ENCODE measurements at places on chromosomes 7 and 10. TPM values are rescaled to one million over a fixed set of nuclear protein-coding genes. Genes with fewer than 3 reads are reported as not detected.

- no peak within 1 kb of the TSS for H3K27ac ChIP-seq
- H3K4me3 ChIP-seq: peak within 1 kb of the TSS; percentile 17
- H3K27me3 ChIP-seq: peaks cover 10% of the 10 kb centered on the region
- H3K36me3 ChIP-seq: no peaks in the 10 kb centered on the region
- H3K4me1 ChIP-seq: no peaks in the 10 kb centered on the region
Measured at GRCh38 chr10:25933653-25934608, at the start of gene MYO3A. Gene MYO3A, plus strand, starts transcription at chr10:25934229. Its CDS starts 17,882 bp downstream, at chr10:25952111.

DNA sequence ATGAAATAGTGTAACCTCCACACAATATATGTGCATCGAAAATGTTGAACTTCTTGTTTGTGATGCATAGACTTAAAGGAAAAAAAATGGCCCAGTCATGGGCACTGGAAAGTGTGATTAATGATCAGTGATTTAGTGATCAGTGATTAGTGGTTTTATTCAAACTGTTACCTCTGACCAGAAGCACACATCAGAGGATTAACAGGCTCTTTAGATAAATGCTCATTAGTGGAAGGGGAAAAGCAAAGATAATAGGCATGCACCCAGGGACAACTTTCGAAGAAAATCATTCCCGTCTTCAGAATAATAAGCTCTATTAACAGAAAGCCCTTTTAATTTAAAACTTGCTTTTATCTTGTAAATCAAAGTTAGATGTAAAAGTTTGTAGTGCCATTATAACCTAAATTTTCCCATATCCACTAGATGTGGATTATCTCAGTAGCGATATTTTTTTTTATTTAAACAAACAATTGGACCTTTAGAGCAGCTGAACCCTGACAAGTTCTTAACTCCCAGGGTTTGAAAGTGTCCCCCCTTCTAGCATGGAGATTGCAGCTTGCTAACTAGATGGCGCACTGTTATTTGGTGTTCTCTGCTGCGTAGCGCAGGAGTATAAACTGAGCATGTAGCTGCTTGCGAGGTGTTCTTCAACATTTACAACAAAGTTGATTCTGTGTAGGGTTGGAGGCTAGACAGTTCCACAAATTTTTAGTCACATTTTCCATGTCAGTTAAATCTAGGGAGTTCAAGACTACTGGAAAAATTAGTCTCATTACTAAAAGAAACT, at the start of gene CREB5:
TSS of gene CREB5 (plus strand) at position 643 of the 787 bp plus-strand sequence. CDS start 397 bp downstream, outside the sequence.
- H3K4me1 ChIP-seq: peaks cover 4% of the 10 kb centered on the region
- H3K36me3 ChIP-seq: no peaks in the 10 kb centered on the region
- H3K27ac ChIP-seq: no peak within 1 kb of the TSS

DNA sequence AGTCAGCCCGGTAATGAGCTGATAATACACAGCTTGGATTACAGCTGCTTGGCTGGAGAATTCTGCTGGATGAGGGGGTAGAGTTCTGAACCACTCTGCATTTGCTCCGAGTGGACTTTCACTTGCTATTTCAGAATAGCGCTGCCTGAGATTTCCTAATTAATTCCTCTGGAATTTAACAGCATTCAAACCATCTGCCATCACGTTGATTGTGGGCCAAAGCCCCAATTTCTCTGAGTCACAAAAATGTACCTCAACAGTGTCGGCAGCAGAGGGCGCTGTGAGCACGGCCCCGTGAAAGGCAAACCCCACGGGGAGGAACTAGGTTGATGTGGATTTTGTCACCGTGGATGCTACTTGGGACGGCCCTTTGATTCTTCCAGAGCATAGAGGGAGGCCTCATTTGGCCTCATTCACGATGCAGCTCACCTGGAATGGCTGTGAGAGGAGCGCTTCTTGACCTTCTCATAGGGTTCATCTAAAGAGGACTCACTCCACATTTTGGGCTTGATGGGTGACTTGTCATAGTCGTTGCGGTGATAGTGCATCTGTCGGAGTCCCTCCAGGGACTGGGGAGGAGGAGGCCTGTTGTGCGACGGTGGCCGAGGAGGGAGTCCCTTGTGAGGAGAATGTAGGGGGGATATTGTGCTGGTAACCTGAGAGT, 73.3 kb downstream of the PRPF18 start:
- peak; percentile 61 for DNase-seq
- H3K4me3 ChIP-seq: no peak overlapping the region
- no peaks in the 10 kb centered on the region for H3K36me3 ChIP-seq
- H3K27me3 ChIP-seq: no peaks in the 10 kb centered on the region
- H3K4me1 ChIP-seq: no peaks in the 10 kb centered on the region

Gene CNPY1
- not detected for total RNA-seq

DNA sequence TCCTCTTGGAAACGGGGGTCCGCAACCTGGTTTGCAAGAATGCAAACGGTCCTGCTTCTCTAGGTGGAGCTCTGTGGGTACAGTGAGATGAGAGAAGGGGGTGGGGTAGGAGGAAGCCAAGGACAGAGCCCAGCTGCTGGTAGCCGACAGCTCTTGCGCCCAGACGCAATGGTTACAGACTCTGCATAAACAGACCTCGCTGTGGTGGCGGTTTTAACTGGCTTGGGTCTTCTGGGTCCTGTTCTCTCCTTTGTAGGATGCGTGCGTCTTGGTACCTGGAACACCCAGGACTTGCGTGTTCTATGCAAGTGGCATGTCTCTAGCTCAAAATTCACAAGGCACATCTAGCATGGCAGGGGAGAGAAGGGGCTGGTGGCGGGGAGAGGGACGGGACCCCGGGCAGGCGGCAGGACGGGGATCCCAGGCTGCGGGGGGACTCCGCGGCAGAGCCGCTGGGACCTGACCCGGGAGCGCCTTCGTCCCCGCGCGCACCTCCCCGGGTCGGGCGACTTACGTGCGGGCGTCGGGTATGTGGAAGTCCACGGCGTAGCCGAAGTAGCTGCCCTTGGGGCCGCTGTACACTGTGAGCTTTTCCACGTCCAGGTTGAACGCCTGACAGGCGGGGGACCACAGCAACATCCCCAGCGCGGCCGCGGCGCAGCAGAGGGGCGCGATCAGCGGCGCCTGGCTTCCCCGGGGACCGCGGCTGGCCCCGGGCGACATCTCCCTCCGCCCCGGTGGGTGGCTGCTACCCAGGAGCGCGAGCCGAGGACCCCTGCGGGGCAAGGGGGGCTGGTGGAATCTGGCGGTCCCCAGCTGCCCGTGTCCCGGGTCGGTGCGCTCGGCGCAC, 448 bp downstream of the ITGA8 start:
- peaks cover 17% of the 10 kb centered on the region for H3K27me3 ChIP-seq
- no peaks in the 10 kb centered on the region for H3K4me1 ChIP-seq
- peak overlapping the region; percentile 22 for H3K27ac ChIP-seq
- H3K4me3 ChIP-seq: peak overlapping the region; percentile 37
- H3K36me3 ChIP-seq: no peaks in the 10 kb centered on the region

DNA sequence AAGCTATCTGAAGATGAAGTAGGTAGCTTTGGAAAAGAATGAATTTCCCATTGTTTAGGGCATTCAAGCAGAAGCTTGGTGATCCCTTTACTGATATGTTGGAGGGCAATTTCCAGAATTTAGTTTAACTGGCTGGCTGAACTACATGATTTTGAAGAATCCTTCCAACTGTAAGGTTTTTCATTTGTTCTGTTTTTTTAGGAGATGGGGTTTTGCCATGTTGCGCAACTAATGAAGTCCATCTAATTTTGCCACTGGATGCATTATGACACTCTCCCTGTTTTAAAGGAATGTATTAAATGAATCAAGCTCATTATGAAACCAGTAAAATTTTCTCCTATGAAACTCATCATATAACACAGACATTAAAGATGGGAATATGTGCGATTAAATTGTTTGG, 6.1 kb upstream of the DDX50 start:
- no peak overlapping the region for H3K4me3 ChIP-seq
- H3K27ac ChIP-seq: no peak overlapping the region
- no peaks in the 10 kb centered on the region for H3K4me1 ChIP-seq
- no peak for DNase-seq
- no peaks in the 10 kb centered on the region for H3K36me3 ChIP-seq

DNA sequence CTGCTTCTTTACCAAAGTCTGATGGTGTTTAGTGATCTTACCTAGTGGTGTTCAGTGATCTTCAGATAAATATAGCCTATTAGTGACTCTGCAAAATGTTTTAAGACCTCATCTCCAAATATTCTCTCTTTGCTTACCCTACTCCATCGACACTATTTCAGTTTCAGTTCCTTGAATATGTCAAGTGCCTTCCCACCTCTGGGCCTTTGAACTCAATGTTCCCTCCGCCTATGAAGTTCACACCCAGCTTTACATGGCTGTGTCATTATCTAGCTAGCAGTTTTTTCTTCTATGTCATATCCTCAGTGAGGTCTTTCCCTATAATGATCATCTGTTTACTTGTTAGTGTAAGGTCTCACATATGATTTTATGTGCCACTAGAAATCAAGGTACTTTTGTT, 322.6 kb downstream of the DGKB start:
- peaks cover 4% of the 10 kb centered on the region for H3K4me1 ChIP-seq
- DNase-seq: peak; percentile 27
- no peak overlapping the region for H3K27ac ChIP-seq
- no peaks in the 10 kb centered on the region for H3K27me3 ChIP-seq

Gene BHLHA15
- total RNA-seq: 0.67 TPM

- no peaks in the 10 kb centered on the region for H3K4me1 ChIP-seq
- no peaks in the 10 kb centered on the region for H3K27me3 ChIP-seq
- no peak for DNase-seq
- no peak overlapping the region for H3K4me3 ChIP-seq
- no peak overlapping the region for H3K27ac ChIP-seq
Measured at GRCh38 chr10:59606551-59606961, 103.1 kb downstream of the SLC16A9 start.

DNA sequence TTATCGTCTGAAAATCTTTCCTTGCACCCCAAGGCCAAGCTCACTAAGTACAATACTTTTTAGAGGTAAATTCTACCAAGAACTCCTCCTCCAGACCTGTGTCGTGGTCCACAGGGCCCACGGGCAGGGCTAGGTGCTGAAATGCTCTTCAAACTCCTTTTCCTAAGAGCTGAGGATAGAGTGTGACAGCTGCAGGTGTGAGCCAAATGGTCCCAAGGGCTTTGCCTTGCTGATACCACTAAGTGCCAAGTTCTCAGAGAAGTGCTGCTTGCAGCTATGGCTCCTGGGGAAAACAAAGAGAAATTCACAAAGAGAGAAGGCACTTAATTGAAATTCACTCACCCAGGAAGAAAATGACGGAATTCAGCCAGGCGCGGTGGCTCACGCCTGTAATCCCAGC, 868.9 kb upstream of the AUTS2 start:
- H3K4me1 ChIP-seq: no peaks in the 10 kb centered on the region
- H3K27me3 ChIP-seq: no peaks in the 10 kb centered on the region
- no peak overlapping the region for H3K4me3 ChIP-seq
- no peak overlapping the region for H3K27ac ChIP-seq

GRCh38 chr7:50305583-50306493, 1.3 kb downstream of the IKZF1 start:
- DNase-seq: no peak
- H3K4me3 ChIP-seq: peak overlapping the region; percentile 37
- peak overlapping the region; percentile 62 for H3K27ac ChIP-seq
- no peaks in the 10 kb centered on the region for H3K4me1 ChIP-seq

- no peak overlapping the region for H3K4me3 ChIP-seq
- no peak for DNase-seq
- no peak overlapping the region for H3K27ac ChIP-seq
- no peaks in the 10 kb centered on the region for H3K27me3 ChIP-seq
Measured at GRCh38 chr10:124955243-124955642, 13.3 kb downstream of the ZRANB1 start.

DNA sequence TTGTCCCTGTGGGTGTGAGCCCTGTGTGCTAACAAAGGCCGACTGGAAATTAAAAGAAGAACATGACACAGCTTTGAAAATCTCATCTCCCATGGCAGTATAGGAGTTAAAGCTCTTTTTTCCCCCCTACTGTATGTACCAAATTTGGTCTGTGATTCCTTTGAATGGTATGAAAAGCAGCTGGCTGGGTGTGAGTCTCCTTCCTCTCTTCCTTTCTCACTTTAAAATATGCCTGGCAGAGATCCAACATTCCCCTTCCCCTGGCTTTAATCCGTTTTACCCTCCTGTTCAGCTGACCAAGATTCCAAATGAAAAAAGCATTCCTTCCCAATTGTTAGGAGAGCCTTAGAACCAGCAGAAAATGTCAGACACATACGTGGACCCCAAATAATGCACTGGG, 225.0 kb upstream of the CELF2 start:
- H3K4me3 ChIP-seq: no peak overlapping the region
- DNase-seq: no peak
- no peaks in the 10 kb centered on the region for H3K4me1 ChIP-seq
- no peaks in the 10 kb centered on the region for H3K27me3 ChIP-seq
- H3K27ac ChIP-seq: no peak overlapping the region

DNA sequence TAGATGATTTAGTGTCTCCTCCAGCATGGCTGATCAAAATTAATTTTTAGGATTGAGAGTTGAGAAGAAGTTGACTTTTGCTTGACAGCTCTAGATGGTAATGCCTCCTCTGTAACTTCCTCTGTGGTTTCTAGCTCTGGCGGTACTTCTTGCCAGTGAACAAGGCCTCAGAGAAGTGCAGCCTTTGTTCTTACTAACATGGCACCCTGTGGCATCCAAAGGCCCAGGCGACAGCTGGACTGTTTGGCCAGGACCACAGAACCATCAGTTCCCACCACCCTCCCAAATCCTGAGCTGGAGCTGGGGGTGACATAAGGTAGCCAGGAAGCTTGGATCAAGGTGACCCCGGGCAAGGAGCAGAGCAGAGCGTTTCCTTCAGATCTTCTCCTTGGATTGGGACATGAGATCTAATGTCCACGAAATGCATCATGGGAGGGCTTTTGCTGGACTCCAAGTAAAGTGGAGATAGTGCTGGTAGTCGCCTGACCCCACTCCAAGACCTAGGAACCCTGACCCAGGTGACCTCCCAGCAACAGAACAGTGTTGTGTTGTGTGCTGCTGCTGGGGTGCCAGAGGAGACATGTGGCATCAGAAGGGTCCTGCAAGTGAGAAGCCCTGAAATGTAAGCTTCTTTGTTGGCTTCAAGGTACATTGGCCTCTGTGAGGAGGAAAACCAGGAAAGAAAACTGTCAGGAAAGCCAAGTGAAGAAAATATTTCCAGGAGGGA, 41.8 kb downstream of the APBB1IP start:
- no peaks in the 10 kb centered on the region for H3K4me1 ChIP-seq
- no peaks in the 10 kb centered on the region for H3K36me3 ChIP-seq
- no peak for DNase-seq
- H3K4me3 ChIP-seq: no peak overlapping the region

Gene CCDC146
- total RNA-seq: 18.2 TPM

- DNase-seq: no peak
- H3K4me3 ChIP-seq: no peak overlapping the region
- no peaks in the 10 kb centered on the region for H3K36me3 ChIP-seq
- peaks cover 6% of the 10 kb centered on the region for H3K4me1 ChIP-seq
- H3K27me3 ChIP-seq: no peaks in the 10 kb centered on the region
Measured at GRCh38 chr10:112985690-112986543, 35.9 kb downstream of the TCF7L2 start.

DNA sequence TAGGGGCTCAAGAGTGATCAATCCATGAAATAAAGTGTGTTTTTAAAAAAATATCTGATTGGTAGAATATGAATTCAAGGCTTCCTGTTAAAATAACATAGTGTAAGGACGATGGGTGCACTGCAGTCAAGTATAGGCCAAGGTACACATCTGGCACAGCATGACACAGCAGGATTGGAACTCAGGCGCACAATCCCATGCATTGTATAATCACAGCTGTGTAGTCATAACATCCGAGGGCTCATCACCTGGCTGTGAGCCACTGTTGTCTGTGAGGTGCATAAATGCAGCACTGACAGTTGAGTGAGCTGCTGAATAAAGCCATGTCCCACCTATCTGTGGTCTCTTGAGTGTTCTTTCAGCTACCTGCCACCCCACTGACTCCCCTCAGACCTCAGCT, 142.3 kb upstream of the HPS1 start:
- H3K4me1 ChIP-seq: no peaks in the 10 kb centered on the region
- H3K36me3 ChIP-seq: no peaks in the 10 kb centered on the region
- H3K4me3 ChIP-seq: no peak overlapping the region
- no peak for DNase-seq
- H3K27me3 ChIP-seq: no peaks in the 10 kb centered on the region

Gene SFTPA2
- total RNA-seq: 14.2 TPM

Gene SPAM1
- not detected for total RNA-seq
